ENCODE measurements at places on chromosomes 3 and 15.

DNA sequence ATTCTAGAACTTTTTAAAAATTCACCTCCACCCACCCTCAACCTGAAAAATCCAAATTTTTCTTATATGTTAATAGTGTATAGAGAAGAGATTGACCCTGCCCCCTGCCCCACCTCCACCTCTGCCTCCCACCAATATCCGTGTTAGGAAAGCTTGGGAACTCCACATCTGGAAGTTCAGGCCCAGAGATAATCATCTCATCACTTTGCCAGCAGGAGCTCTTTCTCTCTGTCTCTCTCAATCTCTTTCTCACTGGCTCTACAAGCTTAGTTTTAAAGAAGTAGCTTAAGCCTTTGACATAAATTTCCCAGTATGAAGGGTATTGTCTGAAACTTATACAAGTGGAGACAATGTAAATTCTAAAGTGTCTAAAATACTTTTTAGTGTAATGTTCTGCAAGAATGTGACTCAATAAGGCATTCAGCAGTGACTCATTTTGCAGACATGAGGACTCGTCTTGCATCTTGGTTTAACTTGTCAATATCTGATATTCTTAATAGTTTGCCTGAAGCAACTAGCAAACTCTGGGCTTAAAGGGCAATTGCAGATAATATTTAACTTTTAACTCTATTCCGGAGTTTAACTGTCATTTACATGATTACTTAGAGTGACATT, 299.8 kb upstream of the EPHA3 start:
- DNase-seq: peak; percentile 4

- no peak for DNase-seq
These were observed 224.5 kb downstream of the TIGIT start for GRCh38 chr3:114518206-114518808.

DNA sequence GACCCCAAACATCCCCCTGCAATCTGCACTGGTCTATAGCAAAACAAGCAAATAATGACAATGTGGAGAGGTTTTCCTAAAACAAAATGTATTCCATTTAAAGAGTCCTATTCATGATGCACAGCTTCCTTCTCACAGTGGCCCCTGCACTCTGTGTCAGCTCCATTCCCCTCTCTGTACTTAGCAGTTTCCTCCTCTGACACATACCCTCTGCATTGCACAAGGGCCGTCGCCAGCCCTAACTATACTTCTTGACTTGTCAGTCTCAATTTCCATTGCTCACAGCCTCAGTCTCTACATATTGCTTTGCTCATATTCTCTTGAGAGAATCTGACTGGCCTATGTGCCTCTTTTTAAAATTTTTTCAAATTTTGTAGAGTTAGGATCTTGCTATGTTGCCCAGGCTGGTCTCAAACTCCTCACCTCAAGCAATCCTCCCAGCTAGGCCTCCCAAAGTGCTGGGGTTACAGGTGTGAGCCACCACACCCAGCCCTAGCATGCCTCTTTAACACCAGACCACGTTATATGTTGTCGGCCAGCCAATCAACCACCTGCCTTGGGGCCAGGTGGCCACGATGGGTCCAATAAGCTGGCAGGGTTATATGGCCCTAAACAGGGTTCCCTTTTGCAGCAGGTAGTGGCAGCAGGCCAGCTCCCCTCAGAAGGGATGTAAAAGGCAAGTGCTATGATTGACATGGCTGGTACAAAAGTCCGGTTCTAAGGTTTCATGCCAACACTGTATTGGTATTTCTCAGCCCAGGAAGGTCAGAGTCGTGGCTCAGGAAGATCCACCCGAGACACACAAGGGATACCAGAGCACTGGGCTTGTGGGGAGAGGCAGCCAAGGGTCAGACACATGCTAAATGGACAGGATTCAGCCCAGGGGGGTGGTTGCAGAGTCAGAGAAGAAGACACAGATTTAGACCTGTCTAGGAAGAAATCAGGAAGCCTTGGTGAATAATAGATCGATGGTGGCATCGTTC, 59.0 kb upstream of the SMAD3 start:
- DNase-seq: peak; percentile 90

DNA sequence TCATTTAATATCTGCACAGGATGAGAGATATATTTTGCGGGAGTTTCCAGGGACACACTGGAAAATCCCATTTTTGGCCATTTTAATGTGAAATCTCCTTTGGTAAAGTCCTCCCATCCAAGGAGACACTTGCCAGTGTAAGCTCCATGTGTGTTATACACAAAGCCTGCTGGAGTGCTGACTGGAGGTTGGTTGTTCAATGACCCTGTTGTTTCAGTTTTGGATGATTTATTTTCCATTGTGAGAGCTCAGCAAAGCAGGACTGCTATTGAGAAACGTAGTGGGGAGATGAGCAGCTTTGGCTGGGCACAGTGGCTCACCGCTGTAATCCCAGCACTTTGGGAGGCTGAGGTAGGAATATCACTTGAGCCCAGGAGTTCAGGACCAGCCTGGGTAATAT, 127.7 kb downstream of the NUP210 start:
- DNase-seq: no peak

DNA sequence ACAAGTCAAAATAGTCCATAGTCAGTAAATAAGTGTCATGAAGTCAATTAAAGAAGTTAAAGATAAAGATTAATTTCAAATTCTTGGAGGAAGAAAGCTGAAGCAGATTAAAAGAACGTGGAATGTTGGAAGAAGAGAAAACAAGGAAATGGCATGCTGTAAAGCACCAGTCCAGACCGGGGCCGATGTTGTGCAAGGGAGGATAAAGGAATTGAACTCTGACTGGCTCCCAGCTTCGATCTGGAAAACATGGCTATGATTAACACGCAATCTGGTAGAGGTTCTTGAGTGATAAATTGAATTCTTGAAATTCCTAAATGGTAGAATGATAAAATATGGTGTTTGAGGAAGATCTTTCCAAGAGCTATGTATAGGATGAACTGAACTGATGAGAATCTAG, 194.4 kb downstream of the MEIS2 start:
- no peak for DNase-seq

GRCh38 chr15:84654689-84655453, 788 bp upstream of the WDR73 start:
- DNase-seq: peak; percentile 91

DNA sequence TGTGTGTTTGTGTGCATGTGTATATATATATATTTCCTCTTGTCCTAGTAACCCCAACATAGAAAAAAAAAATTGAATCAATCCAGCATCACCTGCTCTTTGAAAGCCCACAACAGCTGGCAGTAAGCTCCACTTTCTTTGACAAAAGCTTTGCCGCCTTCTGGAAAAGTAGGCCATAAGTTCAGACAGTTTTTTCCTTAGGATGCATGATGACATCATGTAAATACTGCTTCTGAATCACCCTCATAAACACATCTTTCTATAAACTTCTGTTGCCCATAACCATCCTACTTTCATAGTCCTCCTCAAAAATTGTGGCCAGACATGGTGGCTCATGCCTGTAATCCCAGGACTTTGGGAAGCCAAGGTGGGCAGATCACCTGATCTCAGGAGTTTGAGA, 67.4 kb downstream of the CSNK1G1 start:
- peak; percentile 53 for DNase-seq

DNA sequence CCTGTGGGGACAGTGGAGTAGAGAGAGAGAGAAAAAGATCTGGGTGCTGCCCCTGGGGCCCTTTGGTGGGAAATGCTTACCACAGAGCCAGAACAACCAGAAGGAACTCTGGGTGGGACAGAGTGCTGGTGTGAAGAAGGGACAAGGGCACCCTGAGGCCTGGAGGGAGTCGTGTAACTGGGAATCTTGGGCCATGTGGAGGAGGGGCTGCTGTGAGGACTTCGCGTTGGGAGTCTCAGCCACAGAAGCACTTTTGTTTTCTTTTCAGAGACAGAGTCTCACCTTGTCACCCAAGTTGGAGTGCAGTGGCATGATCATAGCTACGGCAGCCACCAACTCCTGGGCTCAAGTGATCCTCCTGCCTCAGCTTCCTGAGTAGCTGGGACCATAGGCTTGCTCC, 24.3 kb downstream of the XYLB start:
- DNase-seq: no peak

- no peak for DNase-seq
These were observed 106.6 kb downstream of the LRIG1 start for GRCh38 chr3:66394019-66394752.

GRCh38 chr3:185784317-185784716, 40.5 kb downstream of the IGF2BP2 start:
- no peak for DNase-seq

GRCh38 chr3:81492040-81492439, 269.4 kb downstream of the GBE1 start:
- DNase-seq: no peak

- DNase-seq: no peak
These were observed 15.1 kb downstream of the TM4SF1 start for GRCh38 chr3:149362366-149362765.

GRCh38 chr15:71746719-71747118, 63.6 kb upstream of the NR2E3 start:
- DNase-seq: no peak

GRCh38 chr15:38307251-38307650, 54.6 kb downstream of the SPRED1 start:
- no peak for DNase-seq

GRCh38 chr15:39321977-39322376, 258.9 kb upstream of the THBS1 start:
- DNase-seq: no peak

DNA sequence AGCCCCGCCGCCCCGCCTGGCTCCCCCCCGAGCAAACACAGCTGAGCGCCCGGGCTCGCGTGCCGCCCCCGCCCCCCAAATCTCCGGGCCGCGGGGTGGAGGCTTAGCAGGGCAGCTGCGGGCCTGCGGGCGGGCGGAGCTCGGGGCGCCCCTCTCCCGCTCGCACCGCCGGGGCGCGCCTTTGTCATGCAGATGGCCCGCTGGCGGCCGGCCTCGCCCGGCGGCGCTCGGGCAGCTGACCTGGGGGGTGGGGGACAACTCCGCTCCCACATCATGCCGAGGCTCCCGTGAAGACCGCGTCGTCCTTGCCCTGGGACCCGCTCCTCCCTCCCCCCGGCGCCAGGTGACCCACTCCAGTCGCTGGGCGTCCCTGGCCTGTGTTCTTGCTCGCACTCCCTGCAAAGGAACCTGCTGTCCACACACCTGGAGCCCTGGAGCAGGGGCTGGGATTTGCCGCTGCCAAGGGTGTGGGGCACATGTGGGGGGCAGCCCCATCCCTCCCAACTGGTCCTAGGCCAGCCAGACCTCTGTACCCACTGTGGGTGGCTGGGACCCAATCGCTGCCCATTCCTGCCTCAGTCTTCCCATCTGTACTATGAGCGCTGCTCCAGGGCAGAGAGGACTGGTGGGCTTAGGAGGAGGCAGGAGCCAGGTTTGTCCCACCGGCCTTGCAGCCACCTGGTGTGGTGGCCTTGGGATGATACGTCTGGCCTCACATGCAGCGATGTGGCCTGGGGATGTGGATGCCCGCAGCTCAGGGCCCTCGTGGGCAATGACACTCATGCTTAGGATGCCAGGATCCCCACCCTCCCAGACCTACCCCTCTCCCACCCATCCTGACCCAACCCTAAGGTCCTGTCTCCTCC, 33.5 kb downstream of the DNAJB8 start:
- peak; percentile 21 for DNase-seq

GRCh38 chr3:111937871-111938270, 41.0 kb upstream of the ABHD10 start:
- no peak for DNase-seq

GRCh38 chr15:88323976-88324740, 67.6 kb upstream of the NTRK3 start:
- DNase-seq: no peak

DNA sequence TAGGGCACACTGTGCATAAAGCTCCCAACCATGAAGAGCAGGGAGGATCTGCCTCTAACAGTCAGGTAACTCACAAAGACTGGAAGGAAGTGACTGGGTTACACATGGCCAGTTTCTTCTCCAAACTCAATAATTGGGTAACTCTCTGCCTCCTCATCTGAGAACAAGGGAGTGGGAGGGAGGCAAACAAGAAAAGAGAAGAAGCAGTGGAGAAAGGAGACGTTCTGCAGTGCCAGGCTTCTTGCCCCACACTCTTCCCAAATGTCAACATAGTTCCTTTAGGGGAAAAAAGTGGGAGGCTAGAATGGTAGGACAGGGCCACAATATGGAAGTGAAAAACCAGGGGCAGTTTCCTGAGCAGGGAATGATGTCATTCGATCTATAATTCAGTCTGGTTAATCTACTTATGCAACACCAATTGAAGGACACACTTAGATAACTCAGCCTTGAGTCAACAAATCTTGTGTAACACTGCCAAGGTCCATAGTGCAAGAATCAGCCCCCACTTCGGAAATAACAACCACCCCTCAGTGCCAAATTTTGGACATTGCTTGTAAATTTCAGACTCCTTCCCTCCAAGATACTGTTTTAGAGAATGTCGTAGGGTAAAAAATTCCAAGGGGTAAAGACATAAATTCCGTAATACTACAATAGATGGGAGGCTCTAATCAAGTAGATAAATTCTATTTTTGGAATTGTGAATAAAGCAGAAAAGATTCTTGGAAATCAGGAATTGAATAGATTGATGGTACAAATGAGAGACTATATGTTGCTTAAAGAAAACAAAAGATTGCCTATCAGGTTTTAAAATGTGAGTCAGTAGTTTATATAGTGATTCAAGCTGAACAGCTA, 143.0 kb downstream of the LPP start:
- no peak for DNase-seq

- no peak for DNase-seq
These were observed 654.9 kb upstream of the TBL1XR1 start for GRCh38 chr3:177852001-177852807.

GRCh38 chr3:175355801-175356335, 496.7 kb downstream of the NAALADL2 start:
- no peak for DNase-seq

DNA sequence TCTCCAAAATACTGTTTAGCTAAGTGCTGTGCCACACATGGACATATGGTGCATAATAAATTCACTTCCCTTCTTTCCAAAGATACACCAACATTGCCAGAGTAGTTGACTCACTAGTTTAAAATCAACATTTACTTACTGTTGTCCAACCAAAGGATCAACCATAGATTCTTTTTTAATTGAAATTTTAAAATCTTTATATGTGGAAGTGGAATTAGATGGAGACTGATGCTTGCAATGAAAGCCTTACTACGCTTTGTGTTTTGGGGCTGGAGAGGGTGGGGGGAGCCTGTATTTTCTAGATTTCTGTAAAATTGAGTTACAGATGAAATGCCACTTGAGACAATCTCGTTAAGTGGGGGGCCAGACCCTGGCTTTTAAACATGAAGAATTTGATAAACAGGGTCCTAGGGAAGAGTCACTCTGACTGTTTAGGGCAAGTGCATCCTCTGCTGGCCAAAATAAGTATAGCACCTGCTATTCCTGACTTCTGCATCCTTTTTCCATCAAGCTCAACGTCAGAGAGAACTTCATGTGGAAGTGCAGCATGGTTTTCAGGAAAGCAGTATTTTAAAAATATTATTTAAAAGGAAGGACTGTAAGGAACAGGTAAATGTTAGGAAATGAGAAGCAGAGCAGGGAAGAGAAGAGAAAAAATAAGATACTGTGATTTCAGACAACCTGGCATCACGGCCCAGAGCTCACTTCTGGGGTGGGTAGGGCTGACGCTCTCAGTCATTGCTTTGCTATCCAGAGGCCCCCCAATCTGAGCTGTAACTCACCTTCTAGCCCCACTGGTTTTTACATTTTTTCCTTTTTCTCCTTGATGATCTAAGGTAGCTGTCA, 76.7 kb downstream of the BOC start:
- DNase-seq: peak; percentile 82

GRCh38 chr15:45456212-45457106, 66.1 kb downstream of the SLC30A4 start:
- DNase-seq: peak; percentile 98

- DNase-seq: no peak
These were observed 270.5 kb upstream of the STT3B start for GRCh38 chr3:31262201-31262600.

Measured in myocyte (in vitro differentiated cells).